ENCODE measurements at places on chromosomes 2 and 18.

- DNase-seq, result no peak
These were observed 187.3 kb upstream of the MSH6 start for GRCh38 chr2:47595687-47596086.

DNA sequence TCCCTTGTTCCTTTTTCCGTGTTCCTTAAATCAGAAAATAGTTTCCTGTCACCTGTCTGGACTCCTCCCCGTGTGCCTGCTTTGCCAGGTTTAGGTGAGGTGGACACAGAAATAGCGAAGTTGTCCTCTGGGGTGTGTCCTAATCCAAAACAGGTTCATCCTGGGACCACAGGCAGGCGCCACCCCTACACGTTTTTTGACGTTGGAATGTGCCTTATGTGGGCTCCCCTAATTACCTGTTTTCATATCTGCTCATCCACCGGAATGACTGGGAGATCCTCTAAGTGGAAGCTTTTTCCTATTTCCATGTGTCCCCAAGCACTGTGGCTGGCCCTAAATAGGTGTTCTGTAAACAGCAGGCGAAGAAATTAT lies 49.0 kb upstream of the PAIP2B start:
- DNase-seq, result no peak

DNA sequence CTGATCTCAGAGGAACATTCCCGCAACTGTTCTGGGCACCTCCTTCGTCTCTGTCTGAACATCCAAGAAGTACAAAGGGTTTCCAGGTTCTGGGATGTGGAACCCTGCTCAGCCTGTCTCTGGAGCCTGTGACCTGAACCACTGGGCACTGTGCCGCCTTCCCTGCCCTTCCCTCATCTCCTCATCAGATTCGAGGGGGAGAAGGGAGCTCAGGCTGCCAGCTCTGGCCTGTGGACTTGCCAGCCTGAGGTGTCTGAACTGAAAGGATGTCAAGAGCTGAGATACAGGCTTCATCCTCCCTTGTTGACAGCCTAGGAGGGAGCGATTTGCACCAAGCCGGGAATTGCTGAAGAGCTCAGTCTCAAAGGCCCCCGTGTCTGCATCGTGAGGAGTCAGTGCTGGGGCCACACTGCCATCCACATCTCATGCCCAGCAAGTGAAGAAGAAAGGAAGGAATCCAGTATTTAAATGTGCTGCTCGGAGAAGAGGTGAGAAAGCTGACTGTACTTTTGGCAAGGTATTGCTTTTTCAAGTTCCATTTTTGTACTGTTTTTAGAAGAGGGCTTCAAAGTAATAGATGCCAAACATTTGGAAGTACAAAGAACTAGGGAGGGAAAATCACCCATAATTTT lies 12.6 kb downstream of the NEU2 start:
- no peak for DNase-seq

DNA sequence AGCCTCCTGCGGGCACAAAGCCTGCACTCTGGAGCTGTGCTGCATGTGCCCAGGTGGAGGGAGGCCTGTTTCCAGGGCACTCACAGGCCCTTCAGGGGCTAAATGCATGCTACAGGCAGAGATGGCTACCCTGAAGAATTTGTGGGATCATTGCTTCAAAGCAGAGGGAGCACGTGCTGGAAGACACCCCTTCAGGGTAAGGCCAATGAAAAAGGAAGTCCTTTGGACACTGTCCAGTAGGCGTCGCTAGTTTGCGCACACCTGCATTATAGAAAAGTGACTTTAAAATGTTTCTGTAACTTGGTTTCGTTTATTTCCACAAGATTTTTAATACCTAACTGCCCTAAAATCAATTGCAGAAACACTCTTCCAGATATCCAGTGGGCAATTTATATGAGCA lies 325.3 kb downstream of the ZNF516 start:
- no peak for DNase-seq

DNA sequence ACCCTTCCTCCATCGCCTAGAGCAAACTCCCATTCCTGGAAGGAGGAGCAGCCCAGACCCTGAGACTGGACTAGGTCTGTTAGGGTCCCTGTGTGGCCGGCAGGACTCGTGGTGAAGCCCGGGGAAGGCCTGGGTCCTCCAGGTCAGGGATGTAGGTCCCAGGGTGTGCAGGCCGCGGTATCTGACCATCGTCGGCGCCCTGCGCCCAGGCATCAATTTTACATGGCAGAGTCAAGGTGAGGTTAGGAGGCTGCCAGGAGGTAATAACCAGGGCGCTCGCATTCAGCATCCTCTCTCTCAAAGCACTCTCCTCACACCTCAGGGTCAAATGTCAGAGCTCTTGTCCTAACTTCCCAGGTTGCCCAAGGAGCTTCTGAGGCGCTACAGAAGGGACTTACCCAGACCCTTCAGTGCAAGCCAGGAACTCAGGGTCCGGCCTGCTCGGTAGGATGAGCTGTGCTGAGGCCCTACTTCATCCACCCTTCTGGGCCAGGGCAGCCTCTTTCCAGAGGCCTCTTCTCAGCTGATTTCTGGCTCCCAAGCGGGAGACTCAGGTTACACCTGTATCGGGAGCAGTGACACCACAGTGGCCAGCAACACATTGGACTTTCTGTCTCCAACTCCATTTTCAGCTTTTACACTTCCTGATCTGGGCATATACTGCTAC lies 628 bp downstream of the SH2D6 start:
- DNase-seq, result no peak

DNA sequence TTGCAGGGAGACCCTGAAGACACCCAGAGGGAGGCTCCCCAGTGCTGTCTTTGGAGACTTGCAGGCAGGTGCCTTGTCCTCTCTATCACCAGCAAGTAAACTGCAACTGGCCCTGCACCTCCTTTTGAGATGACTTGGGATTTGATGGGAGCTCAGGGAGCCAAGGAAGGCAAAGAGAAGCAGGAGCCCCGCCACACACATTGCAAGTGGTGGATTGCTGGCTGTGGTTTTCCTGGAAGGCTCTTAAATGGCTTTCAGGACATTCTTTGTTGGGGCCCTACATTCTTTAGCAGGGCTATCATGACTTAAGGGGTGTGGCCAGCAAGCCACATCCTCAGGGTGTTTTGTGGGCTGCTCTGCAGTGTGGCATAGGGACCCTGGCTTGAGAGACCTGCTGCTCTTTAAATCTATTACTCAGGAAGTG lies 39.9 kb upstream of the CDC42EP3 start:
- DNase-seq, result peak; percentile 44

GRCh38 chr2:43083710-43084698 lies 142.4 kb downstream of the ZFP36L2 start:
- DNase-seq, result no peak

- no peak for DNase-seq
These were observed 225.0 kb upstream of the HS6ST1 start for GRCh38 chr2:128543646-128544045.

DNA sequence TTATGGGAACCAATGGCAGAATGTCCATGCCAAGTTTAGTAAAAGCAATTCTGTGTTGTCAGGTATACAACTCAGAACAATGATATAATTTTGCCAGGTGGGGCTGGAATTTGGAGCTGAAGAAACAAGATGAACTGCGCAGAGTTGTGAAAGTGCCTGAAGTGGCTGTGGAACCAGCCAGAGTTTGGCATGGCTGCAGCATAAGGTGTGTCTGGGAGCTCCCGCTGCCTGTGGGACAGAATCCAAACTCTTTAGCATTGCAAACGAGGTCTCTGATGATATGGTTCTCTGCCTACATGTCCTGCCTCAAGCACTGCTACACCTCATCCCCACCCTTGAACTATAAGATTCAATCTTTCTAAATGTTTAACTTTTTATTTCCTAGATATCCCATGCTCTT lies 909.7 kb downstream of the EPHA4 start:
- no peak for DNase-seq

DNA sequence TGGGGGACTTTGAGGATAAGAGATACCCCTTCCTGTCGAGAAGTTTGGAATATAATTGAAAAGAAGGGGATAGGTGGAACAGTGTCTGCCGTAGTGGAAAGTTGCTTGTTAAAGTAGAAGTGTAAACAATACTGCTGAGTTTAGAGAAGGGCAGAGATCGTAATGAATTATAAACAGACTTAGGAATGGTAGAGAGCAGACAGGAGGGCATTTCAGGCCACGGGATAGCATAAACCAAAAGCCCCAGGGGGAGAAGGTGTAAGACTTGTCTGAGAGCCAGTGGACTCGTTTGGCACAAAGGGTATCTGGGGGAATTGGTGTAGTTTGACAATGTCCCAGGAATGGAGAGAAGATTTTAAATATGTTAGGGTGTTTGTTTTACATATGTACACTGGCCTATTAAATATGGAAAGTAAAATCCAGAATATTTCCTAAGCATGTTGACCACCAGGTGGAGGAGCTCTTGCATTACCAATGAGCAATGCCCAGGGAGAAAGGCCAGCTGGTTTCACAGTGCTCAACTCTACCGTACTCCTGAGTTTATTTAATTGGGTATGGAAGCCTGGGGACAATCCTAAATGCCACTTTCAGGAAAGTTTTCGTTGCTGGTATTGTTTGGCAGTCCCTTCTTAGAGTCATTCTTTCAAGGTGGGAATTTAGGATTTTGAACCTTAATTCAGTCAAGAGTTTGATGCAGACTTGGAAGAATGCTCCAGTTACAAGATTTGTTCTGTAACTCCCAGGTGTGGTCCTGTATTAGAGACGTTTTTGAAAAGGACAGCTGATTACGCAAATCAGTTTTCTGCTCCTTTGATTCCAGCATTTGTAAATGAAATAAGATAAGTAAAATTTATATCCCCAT lies 7.5 kb downstream of the COPS8 start:
- DNase-seq, result no peak

DNA sequence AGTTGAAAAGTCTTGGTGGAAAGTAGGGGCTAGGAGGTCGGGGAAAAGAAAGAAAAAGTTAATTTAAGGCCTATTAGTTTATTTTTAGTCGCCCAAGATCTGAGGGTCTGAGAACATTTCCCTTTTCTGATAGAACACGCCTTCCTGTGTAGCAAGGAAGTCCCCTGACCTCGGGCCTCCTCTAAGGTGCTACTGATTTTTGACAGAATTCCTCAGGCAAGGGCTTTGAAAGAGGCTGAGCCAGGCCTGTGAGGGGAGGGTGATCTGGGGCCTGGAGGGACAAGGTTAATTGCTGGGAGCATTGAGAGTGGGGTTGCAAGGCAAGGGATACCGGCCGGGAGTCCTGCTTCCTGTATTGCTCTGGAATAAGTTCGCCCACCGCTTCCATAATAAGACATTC lies 131.4 kb upstream of the MYCN start:
- DNase-seq, result no peak

DNA sequence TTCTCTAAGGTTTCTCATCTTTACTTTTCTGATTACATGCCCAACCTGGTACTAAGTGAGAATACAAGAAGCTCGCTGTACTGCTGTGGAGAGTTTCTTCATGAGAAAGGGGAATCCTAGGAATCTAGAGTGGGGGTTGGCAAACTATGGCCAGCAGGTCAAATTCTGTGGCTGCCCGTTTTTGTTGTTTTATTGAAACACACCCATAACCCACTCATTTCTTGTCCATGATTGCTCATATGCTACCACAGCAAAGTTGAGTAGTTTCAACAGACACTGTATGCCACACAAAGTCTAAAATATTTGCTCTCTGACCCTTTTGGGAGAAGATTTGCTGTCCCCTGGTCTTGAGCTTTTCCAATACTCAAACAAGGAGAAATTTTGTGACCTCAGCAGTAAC lies 58.8 kb downstream of the C2orf74 start:
- no peak for DNase-seq
